ENCODE measurements at places on chromosomes 4 and X.

GRCh38 chrX:54540289-54540688 lies 10.3 kb downstream of the GNL3L start:
- H3K4me1 ChIP-seq = 0 out of 2 replicates have a peak, but pooled peaks cover 1% of the 10 kb centered on the region
- H3K36me3 ChIP-seq = peaks cover 25% of the 10 kb centered on the region
- DNase-seq = peak; percentile 72

- H3K27me3 ChIP-seq = no peaks in the 10 kb centered on the region
- no peak overlapping the region for H3K4me3 ChIP-seq
- no peak for DNase-seq
Observed at GRCh38 chrX:95290455-95290854, 1394.2 kb upstream of the DIAPH2 start.

DNA sequence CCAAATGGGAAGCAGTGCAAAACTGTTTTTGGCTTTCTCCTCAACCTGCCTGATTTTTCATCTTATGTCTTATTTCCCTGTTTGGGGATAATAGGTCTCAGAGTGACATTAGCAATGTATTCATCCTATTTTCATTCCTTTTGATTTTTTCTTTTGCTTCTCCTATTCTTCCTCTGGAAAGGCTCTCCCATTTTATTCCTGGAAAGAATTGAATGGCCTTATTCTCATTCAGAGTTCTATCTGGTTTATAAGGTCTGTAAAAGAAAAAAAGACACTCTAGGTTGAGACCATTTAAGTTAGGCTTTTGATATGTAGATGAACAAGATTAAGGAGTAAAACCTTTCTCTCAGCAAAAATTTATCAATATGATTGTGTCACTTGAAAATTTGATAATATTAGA lies 27.8 kb upstream of the ALB start:
- H3K4me1 ChIP-seq = no peaks in the 10 kb centered on the region
- no peak for DNase-seq
- H3K27me3 ChIP-seq = no peaks in the 10 kb centered on the region
- H3K27ac ChIP-seq = no peak overlapping the region
- H3K4me3 ChIP-seq = no peak overlapping the region

DNA sequence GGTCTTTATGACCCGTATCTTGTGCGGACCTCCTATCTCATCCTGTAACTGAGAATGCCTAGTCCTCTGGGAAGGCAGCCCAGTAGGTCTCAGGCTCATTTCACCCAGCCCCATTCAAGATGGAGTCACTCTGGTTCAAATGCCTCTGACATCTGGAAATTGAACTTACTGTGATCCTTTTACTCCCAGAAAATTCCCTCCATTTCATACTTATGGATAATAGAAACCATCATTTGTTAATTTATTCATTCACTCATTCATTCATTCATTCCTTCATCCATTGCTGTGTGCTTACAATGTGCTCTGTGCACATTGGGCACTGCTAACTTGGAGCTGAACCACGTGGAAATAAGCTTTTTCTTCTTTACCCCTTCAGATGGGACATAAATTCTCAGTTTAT lies 9.2 kb upstream of the ATP6AP2 start:
- no peaks in the 10 kb centered on the region for H3K4me1 ChIP-seq
- no peak overlapping the region for H3K27ac ChIP-seq
- no peak overlapping the region for H3K4me3 ChIP-seq
- no peak for DNase-seq
- peaks cover 17% of the 10 kb centered on the region for H3K27me3 ChIP-seq

DNA sequence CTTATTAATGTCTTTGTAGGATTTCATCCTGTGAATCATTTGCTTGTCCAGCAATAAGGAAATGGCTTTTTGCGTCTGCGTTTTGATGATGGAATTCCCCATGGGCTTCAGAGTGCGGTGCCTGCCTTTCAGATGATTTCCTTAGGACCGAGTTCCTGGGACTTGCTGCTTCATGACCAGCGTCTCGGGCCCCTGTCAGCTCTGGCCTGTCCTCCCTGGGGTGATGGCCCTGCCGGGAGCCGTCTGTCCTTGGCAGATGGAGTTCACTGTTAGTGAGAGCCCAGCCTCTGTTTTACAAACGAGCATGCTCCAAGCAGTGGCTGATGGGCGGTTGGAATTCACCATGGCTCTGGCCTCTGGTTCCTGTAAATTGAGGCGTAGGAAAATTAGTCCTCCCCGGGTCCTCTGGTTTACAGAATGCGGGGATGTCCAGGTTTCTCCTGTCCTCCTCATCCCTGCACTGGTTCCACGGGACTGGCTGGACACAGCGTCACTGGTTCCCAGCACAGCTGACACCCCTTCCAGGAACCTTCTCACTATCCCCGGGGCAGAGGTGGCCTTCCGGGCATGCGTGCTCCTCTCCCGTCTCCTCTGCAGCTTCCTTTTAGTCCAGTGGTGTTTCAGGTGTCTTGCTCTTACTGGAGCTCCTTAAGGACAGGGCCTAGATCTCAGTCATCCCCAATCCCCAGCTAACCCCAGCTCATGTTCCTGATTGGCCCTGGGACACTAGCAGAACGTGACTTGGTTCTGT lies 34.9 kb downstream of the TBC1D14 start:
- no peak overlapping the region for H3K4me3 ChIP-seq
- H3K27ac ChIP-seq = no peak overlapping the region
- H3K27me3 ChIP-seq = no peaks in the 10 kb centered on the region
- no peak for DNase-seq
- H3K36me3 ChIP-seq = no peaks in the 10 kb centered on the region

DNA sequence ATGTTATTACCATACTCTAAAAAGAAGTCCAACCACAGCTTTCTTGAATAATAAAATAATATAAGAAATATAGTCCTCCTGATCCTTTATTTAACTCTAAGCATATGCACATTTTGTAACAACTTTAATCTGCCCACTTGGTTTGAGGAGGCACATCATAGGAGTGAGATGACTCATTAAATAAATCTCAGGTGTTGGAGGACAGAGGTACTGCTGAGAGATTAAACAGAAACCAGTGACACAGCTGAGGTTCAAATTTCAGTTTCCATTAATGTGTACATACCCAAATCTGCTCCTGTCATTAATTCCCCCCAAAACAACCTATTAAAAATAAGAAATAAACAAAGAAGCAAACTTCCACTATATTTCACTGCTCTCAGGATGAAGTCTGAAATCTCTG lies 211.0 kb downstream of the KCTD8 start:
- no peak overlapping the region for H3K4me3 ChIP-seq
- no peaks in the 10 kb centered on the region for H3K27me3 ChIP-seq
- no peaks in the 10 kb centered on the region for H3K36me3 ChIP-seq
- DNase-seq = no peak
